ENCODE measurements at places on chromosomes 16 and 17.

DNA sequence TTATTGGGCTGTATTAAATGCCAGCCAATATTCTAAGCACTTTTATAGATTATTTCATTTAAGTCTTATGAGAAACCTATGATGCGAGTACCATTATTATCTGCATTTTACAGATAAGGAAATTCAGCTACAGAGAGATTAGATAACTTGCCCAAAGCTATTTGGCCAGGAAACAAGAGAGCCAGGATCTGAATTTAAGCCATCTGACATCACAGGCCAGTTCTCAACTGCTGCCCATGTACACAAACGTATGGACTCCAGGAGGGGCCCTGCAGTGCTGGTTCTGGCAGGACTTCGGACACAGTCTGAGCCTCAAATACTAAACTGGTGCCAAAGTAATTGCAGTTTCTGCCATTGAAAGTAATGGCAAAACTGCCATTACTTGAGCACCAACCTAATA lies 40.2 kb downstream of the CPPED1 start:
- no peak for DNase-seq

- no peak for DNase-seq
Observed at GRCh38 chr17:71232801-71233559, 887.8 kb upstream of the SOX9 start.

DNA sequence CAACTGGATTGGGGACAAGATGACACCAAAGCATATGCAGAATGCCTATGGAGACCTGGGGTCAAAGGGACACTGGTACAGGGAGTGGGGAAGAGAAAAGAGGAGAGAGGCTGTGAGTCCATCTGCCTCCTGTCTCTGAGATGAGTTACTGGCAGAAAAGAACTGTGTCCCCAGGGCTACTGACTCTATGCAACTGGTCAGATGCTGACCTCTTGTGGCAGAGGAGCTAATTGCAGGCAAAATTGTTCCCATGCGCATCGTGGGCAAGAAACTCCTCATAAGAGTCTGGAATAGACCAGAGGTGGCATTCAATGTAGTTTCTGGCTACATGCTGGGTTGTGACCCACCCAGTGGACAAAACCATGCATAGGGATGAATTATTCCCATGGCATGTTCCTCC lies 26.1 kb upstream of the MLKL start:
- DNase-seq = peak; percentile 85

DNA sequence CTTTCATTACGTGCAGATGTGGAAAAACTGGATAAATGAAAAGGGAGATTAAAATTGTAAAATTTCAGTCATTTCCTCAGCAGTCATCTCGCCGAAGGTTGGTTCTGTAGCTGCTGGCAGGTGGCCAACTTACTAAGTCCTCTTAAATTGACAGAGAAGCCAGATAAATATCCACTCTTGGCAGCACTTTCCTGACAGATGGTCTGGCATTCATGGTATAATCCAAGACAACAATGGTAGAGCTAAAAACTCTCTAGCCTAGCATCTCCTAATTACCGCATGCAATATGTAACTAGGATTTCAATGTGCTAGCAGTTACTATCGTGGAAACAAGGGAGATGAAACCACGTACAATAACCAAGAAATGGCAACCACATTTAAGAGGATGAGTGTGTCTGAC lies 306.3 kb downstream of the CNTNAP4 start:
- DNase-seq = no peak

DNA sequence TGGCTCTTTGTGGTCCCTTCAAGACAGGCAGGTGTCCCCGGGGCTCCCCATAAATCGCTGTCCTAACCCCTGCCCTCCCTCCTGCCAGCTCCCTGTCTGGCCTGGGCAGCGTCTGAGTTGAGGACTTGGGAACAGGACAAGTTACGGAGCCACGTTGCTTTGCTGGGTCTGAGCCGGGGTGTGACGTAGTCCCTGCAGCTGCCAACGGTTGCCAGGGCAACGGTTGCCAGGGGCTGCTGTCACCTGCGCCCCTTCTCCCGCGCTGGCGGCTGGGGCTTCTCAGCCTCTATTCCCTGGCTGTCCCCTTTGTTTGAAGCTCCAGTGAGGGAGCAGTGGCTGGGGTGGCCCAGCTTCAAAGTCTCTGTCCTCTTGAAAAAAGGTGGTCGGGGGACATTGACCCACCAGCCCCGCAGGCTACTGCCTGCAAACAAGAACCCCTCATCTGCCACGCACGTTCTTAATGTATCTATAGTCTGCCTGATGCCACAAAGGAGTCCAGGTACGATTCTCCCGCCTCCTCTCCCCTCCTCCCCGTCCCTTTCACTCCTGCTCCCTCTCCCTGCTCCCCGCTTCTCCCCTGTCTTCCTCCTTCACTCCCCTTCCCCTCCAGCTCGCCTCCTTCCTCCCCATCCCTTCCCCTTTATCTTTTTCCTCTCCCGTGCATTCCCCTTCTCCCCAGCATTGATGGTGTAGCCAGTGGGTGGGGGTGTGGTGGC lies 10.9 kb downstream of the ADGRG1 start:
- DNase-seq = peak; percentile 52
